Activated T-helper 2 cell treated with anti-CD3 and anti-CD28 coated beads, Interferon-gamma antibody, Interleukin-2, Interleukin-4, amounts not matched to agents 10 μg/mL and 5 μg/mL and 100 μg/mL, durations not matched to agents 14 hours and 24 hours and 36 hours (primary cell): ENCODE measurements at places on chromosomes 6 and 20. TPM values are rescaled to one million over a fixed set of nuclear protein-coding genes. Genes with fewer than 3 reads are reported as not detected.

The MAP1LC3A gene
- 2.4 and 3.3 TPM in 2 replicates for total RNA-seq

GRCh38 chr20:39021748-39022147 is 59.6 kb downstream of the DHX35 start:
- peak overlapping the region; percentile 81 for H3K27ac ChIP-seq
- peaks cover 69% of the 10 kb centered on the region for H3K4me1 ChIP-seq
- H3K4me3 ChIP-seq: no peak overlapping the region
- H3K36me3 ChIP-seq: peaks cover 81% of the 10 kb centered on the region
- DNase-seq: no peak

GRCh38 chr6:56529594-56530191 is 113.0 kb downstream of the DST start:
- H3K27ac ChIP-seq: no peak overlapping the region
- H3K27me3 ChIP-seq: no peaks in the 10 kb centered on the region
- no peak overlapping the region for H3K4me3 ChIP-seq
- no peak for DNase-seq

DNA sequence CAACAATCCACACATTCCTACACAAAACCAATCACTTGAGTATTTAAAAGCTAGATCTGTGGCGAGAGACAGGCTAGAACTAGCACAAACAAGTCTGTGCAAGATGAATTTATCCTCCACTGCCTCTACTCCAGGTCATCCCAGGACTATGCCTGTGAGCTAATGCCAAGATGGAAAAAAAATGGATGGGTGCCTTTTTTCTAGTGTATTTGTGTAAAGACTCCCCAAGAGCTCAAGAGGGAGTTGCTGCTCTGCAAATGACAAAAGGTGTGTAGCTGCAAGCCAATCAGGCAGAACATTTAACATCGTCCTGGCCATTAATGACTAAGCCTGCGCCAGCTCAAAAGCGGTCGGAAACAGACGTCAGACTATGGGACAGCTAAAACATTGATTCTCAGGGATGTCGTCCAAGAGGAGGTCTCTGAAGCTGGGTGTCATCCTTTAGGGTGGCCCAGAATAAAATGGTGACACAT is 21.9 kb downstream of the ATXN1 start:
- H3K4me1 ChIP-seq: peaks cover 57% of the 10 kb centered on the region
- peaks cover 86% of the 10 kb centered on the region for H3K36me3 ChIP-seq
- H3K27ac ChIP-seq: no peak overlapping the region
- DNase-seq: no peak

The RIMS1 gene
- not detected in 2 replicates for total RNA-seq

DNA sequence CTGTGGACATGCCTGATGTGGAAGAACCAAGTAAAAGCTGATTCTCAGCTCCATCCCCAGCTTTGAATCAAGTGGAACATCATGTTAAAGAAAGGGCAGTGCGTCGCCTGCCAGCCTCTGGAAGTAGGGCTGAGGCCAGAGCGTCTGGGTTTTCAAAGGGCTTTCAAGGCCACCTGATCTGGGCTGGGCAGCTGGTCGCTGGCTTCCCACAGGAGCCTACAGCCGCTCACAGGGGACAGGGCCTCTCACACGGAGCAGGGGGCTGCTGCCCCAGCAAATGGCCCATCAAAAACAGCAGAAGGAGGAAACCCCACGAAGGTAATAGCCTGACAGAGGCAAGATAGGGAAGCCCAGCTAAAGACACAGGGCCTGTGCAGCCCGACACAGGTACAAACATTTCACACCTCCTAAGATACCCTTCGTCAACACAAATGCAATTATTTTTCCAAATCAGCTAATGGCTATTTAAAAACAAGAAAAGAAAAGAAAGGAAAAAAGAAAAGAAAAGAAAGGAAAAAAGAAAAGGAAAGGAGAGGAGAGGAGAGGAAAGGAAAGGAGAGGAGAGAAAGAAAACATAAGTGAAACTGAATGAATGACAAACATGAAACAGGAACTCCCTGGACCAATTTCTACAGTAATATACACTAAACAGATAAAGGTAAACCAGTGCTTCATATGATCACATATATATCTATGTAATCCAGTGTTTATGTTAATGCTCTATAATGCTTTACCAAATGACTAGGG is 24.8 kb downstream of the RRBP1 start:
- H3K27ac ChIP-seq: peak overlapping the region; percentile 20
- no peaks in the 10 kb centered on the region for H3K27me3 ChIP-seq
- peaks cover 22% of the 10 kb centered on the region for H3K4me1 ChIP-seq

- H3K27ac ChIP-seq: peak overlapping the region; percentile 43
- H3K27me3 ChIP-seq: peaks cover 16% of the 10 kb centered on the region
- peaks cover 48% of the 10 kb centered on the region for H3K4me1 ChIP-seq
Observed at GRCh38 chr6:26329763-26330511, 35.1 kb upstream of the BTN3A2 start.

DNA sequence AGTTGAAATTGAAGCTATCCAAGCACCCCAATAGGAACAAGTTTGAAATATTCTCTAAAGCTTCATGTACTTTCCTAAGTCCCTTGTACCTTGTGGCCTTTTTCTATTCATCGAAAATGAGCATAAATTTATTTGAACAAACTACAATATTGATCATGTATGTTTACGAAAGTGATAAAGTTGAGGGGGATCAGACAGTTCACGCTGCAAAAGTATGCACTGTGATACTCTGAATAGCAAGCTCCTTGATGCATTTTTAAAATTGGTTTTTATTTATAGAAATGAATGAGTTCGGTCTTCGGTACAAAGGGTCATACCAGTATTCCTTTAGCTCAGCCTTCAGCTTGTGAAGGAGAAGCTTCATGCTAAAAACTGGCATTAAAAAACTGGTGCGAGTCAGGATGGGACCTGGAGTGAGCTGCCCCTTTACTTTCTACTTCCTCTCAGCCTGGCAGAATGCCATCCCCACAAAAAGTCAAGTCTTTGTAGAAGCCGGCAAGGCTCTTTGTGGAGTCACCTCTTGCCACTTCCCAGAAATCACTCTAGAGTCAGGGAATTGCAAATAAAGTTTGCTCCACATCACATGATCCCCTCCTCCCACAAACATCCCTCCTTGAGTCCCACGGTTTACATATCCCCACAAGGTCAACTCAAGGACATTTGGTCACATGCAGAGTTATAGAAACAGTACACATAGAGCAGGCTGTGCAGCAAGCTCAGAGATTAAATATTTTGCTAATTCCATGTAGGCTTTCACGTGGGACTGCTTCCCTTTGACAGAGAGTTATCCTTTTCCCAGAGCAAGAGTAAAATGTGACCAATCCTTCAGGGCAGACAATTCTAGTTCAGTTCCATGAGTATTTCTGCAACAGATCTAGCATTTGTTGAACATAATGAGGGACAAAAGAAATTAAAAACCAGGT is 34.6 kb upstream of the ADGRF1 start:
- no peak overlapping the region for H3K27ac ChIP-seq
- no peak overlapping the region for H3K4me3 ChIP-seq
- no peaks in the 10 kb centered on the region for H3K4me1 ChIP-seq
- H3K36me3 ChIP-seq: no peaks in the 10 kb centered on the region
- DNase-seq: no peak
- peaks cover 5% of the 10 kb centered on the region for H3K27me3 ChIP-seq

The GJA1 gene
- not detected in 2 replicates for total RNA-seq

GRCh38 chr6:46244670-46245069 is 73.9 kb upstream of the ENPP5 start:
- H3K4me1 ChIP-seq: peaks cover 2% of the 10 kb centered on the region
- DNase-seq: no peak
- no peaks in the 10 kb centered on the region for H3K36me3 ChIP-seq
- H3K4me3 ChIP-seq: no peak overlapping the region

The AVP gene
- total RNA-seq: not detected in 2 replicates

DNA sequence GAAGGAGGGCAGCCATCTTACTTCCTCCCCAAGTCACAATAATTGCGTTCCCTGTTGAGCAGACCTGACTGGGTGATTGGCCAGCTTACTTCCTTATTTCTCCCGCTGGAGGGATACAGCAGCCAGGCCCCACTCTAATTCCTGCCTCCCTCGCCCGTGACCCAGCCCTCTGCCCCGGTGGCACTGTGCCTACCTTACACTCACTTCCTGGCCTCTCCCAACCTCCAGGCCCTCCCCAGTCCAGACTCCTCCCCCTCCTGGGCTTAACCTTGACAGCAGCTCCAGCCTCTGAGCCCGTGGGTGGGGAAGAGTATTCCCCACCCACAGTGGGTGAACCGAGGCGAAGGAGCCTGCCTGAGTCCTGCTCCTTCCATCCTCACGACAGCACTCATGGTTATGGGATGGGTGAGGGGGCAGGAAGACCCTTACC is 3.0 kb downstream of the BAK1 start:
- H3K27ac ChIP-seq: peak overlapping the region; percentile 52
- H3K27me3 ChIP-seq: no peaks in the 10 kb centered on the region
- peak overlapping the region; percentile 56 for H3K4me3 ChIP-seq
- H3K4me1 ChIP-seq: peaks cover 22% of the 10 kb centered on the region
- H3K36me3 ChIP-seq: peaks cover 52% of the 10 kb centered on the region
- DNase-seq: no peak

The FAXC gene
- total RNA-seq: 0.25 TPM in 1 of 2 replicates, not detected in the other

The B3GAT2 gene
- total RNA-seq: not detected in 2 replicates

- DNase-seq: no peak
- H3K36me3 ChIP-seq: no peaks in the 10 kb centered on the region
- no peaks in the 10 kb centered on the region for H3K4me1 ChIP-seq
- H3K27ac ChIP-seq: no peak overlapping the region
- H3K27me3 ChIP-seq: no peaks in the 10 kb centered on the region
Observed at GRCh38 chr6:81226957-81227356, 525.5 kb downstream of the TENT5A start.

DNA sequence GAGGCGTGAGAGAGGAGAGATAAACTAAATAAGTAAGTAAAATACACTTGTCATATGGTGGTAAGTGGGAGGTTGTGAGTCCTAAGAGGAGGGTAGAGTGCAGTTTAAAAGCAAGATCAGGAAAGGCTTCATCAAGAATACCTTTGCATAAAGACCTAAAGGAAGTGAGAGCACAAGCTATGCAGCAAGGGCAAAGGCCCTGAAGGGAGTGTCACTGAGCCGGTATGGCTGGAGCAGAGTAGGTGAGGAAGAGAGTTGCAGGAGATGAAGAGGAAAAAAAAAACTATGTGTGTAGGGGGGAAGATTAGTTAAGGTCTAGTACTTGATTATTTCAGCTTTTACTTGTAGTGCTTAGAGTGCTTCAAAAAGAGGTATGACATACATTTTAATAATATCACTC is 11.0 kb downstream of the DNAAF9 start:
- no peak for DNase-seq
- H3K27me3 ChIP-seq: peaks cover 5% of the 10 kb centered on the region
- H3K4me3 ChIP-seq: no peak overlapping the region

GRCh38 chr20:792248-792647 is 23.9 kb upstream of the SLC52A3 start:
- H3K4me1 ChIP-seq: no peaks in the 10 kb centered on the region
- H3K27ac ChIP-seq: no peak overlapping the region
- no peak overlapping the region for H3K4me3 ChIP-seq

DNA sequence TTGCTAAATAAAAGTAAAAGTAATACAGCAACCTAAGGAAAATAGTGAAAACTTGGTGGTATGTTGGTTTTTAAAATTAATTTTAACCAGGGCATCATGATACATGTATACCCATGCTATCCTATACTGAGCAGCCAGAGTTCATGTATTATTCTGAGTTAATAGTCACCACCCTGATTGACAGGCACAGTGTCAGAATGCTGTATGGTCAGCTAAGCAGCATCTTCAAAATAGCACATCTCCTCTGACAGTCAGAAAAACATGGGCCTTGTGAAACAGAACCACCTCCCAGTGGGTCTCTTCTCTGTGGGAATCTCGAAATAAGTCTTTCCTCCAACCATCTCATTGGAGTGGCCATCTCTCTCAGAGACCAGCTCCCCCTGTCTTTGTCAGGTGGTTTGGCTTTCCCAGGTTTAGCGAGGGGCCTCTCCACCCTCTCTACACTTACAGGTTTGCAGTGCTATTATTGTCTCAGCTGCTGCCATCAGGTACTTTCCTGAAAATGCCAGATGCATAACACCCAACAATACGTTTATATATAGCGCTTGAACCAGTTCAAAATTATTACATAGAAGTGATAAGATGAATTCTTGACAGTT is 47.1 kb upstream of the RNF8 start:
- no peak overlapping the region for H3K4me3 ChIP-seq
- H3K27me3 ChIP-seq: no peaks in the 10 kb centered on the region
- no peak for DNase-seq
- no peak overlapping the region for H3K27ac ChIP-seq
- H3K4me1 ChIP-seq: peaks cover 3% of the 10 kb centered on the region

The SPINT3 gene
- not detected in 2 replicates for total RNA-seq

The FAM217A gene
- not detected in 2 replicates for total RNA-seq

- no peaks in the 10 kb centered on the region for H3K4me1 ChIP-seq
- DNase-seq: no peak
- no peaks in the 10 kb centered on the region for H3K36me3 ChIP-seq
- H3K27me3 ChIP-seq: peaks cover 9% of the 10 kb centered on the region
Observed at GRCh38 chr6:36371211-36371610, 16.3 kb downstream of the ETV7 start.

GRCh38 chr6:29294499-29294914 is 7.0 kb upstream of the OR14J1 start:
- no peak overlapping the region for H3K27ac ChIP-seq
- no peak for DNase-seq
- no peaks in the 10 kb centered on the region for H3K4me1 ChIP-seq
- H3K36me3 ChIP-seq: no peaks in the 10 kb centered on the region
- H3K27me3 ChIP-seq: no peaks in the 10 kb centered on the region
- H3K4me3 ChIP-seq: no peak overlapping the region

DNA sequence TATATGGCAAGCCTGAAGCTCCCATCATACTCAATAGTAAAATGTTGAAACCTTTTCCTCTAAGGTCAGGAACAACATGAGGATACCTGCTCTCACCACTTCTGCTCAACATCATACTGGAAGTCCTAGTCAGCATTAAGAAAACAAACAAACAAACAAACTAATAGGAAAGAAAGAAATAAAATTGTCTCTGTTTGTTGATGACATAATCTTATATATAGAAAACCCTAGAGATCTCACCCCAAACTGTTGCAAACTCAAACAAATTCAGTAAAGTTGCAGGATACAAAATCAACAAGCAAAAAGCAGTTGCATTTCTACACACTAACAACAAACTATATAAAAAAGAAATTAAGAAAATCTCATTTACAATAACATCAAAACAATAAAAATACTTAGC is 20.5 kb downstream of the TTLL2 start:
- no peaks in the 10 kb centered on the region for H3K36me3 ChIP-seq
- H3K27ac ChIP-seq: no peak overlapping the region
- peaks cover 44% of the 10 kb centered on the region for H3K27me3 ChIP-seq
- H3K4me1 ChIP-seq: peaks cover 6% of the 10 kb centered on the region
- DNase-seq: no peak

The CCN5 gene
- total RNA-seq: not detected in 2 replicates

DNA sequence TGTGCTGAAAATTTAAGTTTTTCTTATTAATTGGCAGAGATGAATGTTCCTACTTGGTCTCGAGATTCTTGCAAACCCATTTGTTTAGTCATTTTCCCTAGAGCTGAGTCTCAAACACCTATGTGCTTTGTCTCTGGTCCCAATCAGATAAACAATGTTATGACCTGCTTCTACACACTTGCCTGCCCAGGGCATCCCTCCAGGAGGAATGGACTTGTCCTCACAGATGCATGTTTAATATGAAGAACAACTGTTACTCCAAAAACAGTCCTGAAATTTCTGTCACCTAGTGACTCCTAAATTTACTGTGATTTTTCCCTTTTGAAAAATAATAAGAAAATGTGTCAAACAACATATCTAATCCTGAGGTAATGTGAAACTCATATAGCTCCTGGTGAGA is 43.7 kb downstream of the HDGFL1 start:
- no peak overlapping the region for H3K27ac ChIP-seq
- no peaks in the 10 kb centered on the region for H3K36me3 ChIP-seq
- H3K27me3 ChIP-seq: no peaks in the 10 kb centered on the region
- no peak overlapping the region for H3K4me3 ChIP-seq
- no peak for DNase-seq

- peaks cover 4% of the 10 kb centered on the region for H3K27me3 ChIP-seq
- DNase-seq: no peak
- H3K27ac ChIP-seq: no peak overlapping the region
- no peak overlapping the region for H3K4me3 ChIP-seq
- H3K4me1 ChIP-seq: no peaks in the 10 kb centered on the region
Observed at GRCh38 chr6:99802396-99803031, 191.5 kb downstream of the MCHR2 start.
